ENCODE measurements at places on chromosomes 12 and 14. TPM values are rescaled to one million over a fixed set of nuclear protein-coding genes. Genes with fewer than 3 reads are reported as not detected.

The KRT71 gene
- not detected for total RNA-seq

The LALBA gene
- total RNA-seq: not detected

The CDCA4 gene
- total RNA-seq: 15.8 TPM

The MYF6 gene
- not detected for total RNA-seq

The ACSM4 gene
- total RNA-seq: not detected
